ENCODE measurements at places on chromosomes 6 and 20.

- no peak for DNase-seq
Observed at GRCh38 chr6:32885698-32886286, 31.8 kb downstream of the PSMB9 start.

GRCh38 chr20:62719250-62719935 lies 10.8 kb downstream of the NTSR1 start:
- DNase-seq = no peak

- DNase-seq = no peak
Observed at GRCh38 chr6:106159531-106159940, 73.4 kb downstream of the PRDM1 start.

- no peak for DNase-seq
Observed at GRCh38 chr6:88709819-88710246, 253.6 kb downstream of the RNGTT start.

GRCh38 chr6:17945111-17945510 lies 42.3 kb downstream of the KIF13A start:
- no peak for DNase-seq

GRCh38 chr6:9140172-9140571 lies 704.8 kb upstream of the SLC35B3 start:
- DNase-seq = no peak

DNA sequence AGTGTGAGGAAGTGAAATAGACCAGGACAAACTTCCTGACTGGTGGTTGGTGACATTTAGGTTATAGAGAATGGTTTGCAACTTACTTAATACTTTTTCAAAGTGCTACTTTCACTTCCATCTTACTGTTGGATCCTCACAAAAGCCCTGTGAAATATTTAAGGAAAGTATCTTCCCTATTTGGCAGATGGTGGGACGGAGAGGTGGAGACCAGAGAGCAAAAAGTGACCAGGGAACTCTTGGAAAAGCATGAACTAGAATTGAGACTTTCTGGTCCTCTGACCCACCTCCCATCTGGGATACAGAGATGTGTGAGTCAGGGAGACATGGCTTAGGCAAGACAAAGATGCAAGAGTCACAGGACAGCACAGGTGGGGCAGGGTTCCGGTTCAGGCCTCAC lies 3.0 kb downstream of the TRIM10 start:
- DNase-seq = no peak

DNA sequence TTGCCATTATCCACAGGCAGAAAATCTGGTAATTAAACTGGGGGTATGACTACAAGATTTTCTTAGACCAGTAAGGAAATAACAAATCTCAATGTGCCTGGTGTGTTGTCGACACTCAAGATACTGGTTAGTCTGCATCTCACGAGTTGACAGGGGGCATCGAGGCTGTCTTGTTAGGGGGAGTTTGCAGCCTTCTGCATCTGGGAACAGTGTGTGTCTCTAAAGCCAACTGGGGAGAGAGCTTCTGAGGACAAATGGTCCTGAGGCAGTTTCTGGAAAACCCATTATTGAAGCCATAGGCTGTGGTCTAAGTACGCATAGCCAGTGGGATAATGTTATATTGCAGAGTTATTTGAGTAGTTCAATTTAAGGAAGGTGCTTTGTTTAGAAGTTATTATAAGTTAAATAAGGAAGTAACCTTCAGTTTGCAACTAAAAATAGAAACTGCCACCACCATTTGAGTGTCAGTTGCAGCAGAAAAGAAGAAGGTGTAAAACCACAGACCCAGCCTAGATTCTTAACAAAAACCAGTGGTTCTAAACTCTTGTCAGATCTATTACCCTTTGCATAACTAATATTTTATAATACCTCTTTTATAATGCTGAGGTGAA lies 15.4 kb upstream of the MAPK13 start:
- no peak for DNase-seq

DNA sequence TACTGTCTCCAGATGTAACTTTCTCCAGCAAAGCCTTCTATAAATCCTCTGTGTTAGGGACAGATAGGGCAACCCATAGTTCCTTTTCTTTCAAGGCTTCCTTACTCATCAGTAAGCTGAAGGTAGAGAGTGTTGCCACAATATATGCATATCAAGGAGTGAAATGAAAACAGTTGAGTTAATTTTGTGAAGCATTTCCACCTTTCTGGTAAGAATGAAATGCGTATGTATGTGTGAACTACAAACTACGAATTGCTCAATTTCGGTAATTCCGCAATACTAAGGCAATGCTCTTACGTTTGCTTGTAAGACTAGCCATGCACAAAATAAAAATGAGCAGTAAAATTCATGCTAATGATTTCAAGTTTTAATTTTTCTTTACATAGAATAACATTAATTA lies 61.2 kb upstream of the HBS1L start:
- no peak for DNase-seq

DNA sequence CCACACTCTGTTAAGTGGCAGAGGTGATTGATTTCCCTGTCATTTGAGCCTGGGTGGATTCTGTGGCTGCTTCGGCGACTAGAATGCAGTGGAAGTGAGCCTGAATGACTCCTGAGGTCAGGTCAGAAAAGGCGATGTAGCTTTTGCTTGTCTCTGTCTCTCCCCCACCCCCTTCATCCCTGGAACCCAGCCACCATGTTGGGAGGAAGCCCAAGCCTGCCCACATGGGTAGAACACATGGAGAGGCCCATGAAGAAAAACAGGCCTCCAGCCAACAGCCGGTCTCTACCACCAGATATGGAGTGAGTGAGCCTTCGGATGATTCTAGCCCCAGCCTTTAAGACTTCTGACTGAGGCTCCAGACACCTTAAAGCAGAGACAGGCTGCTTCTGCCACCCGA lies 181.0 kb downstream of the TFAP2C start:
- DNase-seq = no peak

DNA sequence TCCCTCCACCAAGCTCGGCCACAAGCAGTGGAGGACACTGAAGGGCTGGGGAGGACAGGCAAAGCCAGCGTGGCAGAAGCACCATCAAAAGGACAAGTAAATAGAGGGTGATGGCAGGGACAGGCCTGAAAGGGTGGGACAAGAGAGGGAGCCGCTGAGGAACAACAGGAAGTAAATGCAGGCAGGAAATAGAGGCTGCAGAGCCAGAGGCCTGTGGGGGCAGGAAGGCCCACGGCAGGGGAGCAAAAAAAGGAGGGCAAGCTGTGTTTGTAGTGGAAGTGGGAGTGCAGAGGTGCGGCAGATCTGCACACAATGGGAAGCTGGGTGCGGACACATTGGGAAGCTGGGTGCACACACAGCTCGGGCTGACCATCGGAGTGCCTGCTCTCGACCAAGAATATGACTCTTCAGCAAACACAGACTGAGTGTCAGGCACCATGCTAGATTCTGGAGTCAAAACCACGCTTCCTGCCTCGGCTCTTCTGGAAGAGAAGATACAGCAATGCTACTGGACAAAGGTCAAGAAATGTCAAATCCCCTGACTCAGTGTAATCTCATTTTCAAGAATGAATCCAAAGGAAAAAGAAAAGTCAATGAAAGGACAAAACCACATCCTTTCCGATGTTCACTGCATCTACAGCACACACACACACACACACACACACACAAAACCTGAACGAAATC lies 40.4 kb upstream of the RAB22A start:
- DNase-seq = no peak

GRCh38 chr20:16349523-16350260 lies 223.6 kb downstream of the KIF16B start:
- DNase-seq = no peak

DNA sequence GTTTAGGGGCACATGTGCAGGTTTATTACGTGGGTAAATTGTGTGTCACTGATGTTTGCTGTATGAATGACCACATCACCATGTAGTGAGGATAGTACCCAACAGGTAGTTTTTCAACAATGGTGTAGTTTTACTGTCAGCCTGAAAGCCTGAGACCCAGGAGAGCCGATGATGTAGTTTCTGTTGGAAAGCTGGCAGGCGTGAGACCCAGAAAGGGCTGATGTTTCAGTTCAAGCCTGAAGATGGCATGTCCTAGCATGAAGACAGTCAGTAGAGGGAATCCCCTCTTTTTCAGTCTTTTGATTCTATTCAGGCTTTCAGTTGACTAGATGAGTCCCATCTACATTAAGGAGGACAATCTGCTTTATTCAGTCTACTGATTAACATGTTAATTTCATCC lies 96.7 kb downstream of the KLHL32 start:
- no peak for DNase-seq

- no peak for DNase-seq
Observed at GRCh38 chr6:144341831-144342527, 56.8 kb downstream of the UTRN start.

GRCh38 chr20:23245553-23246181 lies 104.9 kb upstream of the NXT1 start:
- peak; percentile 11 for DNase-seq

GRCh38 chr6:30031381-30031780 lies 29.7 kb upstream of the POLR1H start:
- DNase-seq = no peak

Data from WERI-Rb-1 (cell line).